ENCODE measurements at places on chromosomes 4 and X.
A peak's percentile ranks its signal among the peaks of the same experiment; 100 is the strongest.

DNA sequence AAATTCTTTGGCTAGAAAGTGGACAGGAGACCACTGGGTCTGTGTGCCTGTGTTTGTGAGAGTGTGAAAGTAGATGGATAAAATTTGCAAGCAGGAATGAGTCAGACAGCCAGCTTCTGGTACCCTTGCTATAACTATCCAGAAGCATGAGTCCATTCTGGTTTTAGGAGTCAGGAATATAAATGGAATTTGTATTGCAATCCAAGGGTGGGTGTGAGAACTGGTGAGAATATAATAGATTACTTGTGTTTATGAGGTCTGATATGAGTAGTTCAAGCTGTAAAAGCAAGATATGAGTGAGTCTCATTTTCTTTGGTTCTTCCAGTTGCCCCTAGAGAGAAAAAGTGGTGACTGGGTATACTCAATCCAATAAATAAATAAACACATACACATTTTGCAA lies 212.7 kb upstream of the TAPT1 start:
- DNase-seq: no peak

DNA sequence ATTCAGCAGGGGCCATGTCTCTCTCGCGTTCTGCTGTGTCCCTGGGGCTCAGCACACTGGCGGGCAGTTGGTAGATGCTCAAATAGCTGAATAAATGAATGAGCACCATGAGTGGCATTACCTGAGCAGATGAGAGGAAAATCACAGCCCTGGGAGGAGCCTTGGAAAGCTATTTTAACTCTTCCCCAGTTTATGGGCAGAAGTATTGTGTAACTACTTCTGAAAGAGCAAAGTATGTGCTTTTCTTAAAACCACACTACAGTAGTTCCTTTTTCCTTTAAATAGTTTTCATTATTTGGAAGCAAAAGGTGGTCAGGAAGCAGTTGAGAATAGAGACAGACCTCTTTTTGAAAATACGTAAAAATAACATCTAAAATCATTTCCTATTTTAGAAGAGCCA lies 3.0 kb upstream of the PLAC1 start:
- DNase-seq: no peak

GRCh38 chrX:15435836-15436619 lies 51.8 kb upstream of the VEGFD start:
- DNase-seq: peak; percentile 34

- DNase-seq: no peak
These were observed 52.1 kb downstream of the NPY5R start for GRCh38 chr4:163395758-163396157.

DNA sequence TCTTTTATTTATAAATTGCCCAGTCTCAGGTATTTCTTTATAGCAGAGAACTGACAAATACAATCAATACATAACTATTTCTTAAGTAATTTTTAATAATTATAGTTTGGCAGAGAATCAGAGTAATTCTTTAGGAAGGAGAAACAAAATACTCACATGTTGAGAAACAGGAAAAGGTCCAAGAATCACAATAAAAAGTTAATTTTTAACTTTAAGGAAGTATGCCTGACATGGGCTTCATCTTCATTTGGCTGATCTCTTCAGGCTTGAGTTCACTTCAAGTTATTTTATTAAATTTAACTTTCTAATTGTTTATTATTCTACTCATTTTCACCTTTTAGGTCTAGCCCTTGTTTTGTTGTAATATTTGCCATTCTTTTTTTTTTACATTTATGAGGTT lies 36.1 kb upstream of the RNF150 start:
- no peak for DNase-seq

DNA sequence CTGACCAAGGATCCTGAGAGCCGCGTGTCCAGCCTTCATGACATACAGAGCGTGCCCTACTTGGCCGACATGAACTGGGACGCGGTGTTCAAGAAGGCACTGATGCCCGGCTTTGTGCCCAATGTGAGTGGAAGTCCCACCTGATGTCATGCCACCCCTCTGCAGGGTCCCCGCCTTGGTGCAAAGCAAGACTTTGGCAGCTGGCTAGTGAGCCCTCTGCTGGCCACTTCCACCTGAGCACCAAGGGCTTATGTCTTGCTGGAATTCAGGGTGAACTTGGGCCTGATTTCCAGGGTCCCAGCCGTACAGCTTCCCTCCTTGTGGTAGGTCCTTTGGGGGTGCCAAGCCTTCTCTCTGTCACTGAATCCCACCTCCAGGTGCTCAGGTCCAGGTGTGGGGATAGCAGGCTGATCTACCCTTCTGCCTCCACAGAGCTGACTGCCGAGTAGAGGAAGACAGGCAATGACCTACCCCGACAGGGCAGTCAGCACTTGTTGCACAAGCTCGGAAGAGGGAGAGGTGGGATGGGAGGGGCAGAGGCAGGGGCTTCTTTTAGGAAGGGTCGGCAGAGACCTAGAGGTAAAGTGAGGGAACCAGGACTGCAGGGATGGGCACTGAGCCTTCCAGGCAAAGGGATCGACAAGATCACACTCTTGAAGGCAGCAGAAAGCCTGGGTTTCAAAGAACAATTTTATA lies 248.1 kb downstream of the EVC2 start:
- DNase-seq: no peak

DNA sequence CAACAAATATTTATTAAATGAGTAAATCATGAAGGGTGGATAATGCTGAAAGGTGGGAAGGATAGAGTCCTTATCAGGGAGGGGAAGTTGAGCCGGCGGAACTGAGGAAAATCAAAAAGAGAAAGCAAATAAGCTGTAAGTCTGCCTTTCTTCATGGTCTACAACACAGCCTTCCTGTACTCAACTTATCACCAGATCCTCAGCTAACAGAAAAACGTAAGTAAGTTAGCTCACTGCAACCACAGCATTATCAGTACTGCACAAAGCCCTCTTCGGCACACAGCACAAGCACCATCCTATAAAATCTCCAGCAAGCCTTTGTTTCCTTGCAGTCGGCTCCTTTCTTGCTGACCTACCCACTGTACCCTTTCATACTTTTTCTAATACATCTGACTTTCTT lies 70.3 kb downstream of the CRMP1 start:
- DNase-seq: no peak

GRCh38 chr4:13615161-13615560 lies 12.4 kb downstream of the BOD1L1 start:
- DNase-seq: no peak

- no peak for DNase-seq
These were observed 30.7 kb downstream of the MSN start for GRCh38 chrX:65697915-65698796.

GRCh38 chrX:40091691-40092421 lies 5.9 kb downstream of the BCOR start:
- DNase-seq: no peak

DNA sequence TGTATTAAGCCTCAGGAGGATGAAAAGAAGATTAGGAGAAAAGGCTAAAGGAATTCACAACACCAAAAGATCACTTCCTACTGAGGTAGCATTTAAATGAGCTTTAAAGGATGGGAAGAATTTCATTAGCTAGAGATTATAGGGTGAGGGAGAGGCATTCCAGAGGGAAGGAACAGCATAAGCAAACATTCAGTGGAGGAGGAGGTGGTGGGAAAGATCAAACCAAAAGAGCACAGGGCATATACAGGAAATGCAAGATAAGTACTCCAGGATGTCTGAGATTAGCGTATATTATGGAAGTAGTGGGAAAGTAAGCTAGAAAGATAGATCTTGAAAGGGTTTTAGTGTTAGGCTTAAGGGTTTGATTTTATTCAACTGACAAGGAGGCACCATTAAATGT lies 84.8 kb downstream of the COL4A6 start:
- no peak for DNase-seq

DNA sequence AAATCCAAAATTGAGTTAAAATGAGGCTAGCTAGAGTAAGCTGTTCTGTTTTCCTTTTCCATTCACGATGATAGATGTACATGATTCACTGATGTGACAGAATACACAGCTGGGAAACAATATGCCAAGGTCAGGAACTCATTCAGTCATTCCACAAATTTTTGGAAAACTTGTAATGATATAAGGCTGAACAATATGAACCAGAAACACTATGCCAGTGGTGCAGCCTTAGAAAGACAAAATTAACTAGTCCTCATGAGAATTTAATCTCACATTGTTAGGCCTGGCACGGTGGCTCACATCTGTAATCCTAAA lies 50.0 kb upstream of the NDST3 start:
- no peak for DNase-seq

- no peak for DNase-seq
These were observed 208.1 kb upstream of the ADGRL3 start for GRCh38 chr4:60992037-60992436.

DNA sequence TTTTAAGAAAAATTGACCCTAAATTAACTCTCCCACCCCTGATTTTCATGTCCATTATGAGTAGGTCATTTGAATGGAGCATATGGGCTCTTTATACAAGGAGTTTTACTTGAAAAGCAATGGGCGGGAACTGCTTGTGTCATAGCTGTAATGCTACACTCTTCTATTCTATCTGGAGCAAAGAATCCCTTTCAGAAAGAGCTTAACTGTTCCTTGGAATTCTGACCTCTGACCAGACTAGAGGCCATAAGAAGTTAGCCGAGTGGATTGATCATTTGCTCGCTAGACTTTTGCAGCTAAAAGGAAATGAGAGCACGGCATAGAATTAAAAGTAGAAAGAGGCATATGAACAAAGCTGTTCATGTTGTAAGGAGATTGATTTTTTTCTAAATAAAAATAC lies 79.1 kb downstream of the DOCK11 start:
- no peak for DNase-seq

DNA sequence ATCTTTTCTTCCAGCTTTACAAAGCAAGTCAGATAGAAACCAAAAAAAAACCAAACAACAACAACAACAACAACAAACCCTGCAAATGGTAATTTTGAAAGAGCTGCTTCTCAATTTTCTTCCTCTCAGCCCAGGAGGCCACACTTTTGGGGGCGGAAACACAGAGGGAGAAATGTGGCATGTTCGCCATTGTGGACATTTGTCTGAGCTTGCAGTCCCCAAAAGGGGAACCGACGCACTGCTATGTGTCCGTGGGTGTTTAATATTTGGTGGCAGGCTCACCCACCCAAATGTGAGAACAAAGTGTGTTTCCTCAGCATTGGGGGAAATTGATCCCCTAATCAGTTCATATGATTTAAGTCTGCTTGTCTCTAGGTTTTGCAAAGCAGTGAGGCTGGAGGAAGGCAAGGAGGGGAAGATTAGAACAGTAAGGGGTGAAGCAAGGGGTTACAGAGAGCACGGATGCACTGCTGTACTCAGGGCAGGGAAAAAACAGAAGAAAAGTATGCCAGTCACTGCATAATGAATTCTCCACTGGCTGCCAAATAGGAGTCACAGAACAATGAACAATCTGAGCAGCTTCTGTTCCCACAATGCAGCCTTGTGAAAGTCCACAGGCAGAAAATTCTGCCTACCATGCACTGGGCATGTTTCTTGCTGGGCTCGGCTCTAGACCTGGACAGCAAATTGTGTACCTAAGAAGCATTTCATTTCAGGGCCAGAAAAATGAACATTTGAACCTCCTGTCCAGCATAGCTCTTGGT lies 74.7 kb upstream of the GPM6B start:
- DNase-seq: no peak

GRCh38 chrX:46573892-46574773 lies 568 bp downstream of the CHST7 start:
- DNase-seq: no peak

DNA sequence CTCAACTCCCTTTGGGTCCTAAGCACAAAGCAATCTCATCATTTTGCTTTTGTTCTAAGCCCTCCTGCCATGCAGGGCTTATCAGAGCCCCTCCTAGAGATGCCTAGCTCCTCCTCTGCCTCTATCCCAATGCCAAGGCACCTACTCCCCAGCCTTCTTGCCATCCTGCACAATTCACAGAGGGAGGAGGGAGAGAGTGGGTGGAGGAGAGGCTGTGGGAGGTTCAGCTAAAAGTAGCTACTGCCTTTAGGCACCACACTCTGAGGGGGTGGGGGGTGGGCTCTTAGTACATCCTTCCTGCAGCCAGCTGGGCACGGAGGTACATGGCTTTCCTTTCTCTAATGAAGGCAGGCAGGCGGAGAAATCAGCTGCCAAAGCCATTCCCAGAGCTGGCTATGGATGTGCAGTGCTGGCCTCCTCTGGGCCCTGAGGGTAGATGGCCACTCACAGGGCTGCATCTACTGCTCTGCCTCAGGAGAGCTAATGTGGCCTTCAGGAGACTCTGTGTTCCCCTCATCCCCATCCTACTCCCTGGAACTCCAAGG lies 40.1 kb downstream of the ARHGEF9 start:
- DNase-seq: no peak

DNA sequence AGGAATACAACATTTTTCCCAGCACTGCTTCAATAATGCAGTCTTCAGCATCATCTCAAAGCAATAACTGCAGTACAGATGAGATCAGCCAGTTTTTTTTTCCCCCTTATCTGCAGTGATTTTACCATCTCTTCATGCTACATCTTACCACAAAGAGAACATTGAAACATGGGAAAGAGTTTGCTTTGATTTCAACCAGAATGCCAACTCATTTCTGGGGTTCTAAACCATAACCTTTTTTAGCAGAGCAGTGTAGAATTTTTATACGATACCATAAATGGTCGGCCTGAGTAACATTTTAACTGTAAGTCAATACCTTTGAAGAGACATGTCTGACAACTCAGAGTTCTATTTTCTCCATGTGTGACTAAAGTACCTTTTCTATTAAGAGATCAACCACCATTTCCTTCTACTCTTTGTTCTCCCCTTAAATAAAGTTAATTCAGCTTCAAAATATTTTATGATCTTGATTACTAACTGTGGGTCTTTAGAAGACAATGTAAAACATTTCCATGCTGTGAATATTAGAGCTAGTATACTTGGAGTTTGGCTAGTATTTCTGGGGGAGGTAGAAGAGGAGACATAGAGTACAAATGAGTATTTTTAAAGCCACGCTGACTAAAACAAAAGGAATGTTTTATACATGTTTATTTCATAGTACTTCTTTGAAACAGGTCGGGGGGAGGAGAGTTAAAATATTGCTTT lies 69.1 kb downstream of the TET2 start:
- DNase-seq: no peak

GRCh38 chr4:38695809-38696208 lies 31.8 kb downstream of the KLF3 start:
- DNase-seq: no peak

GRCh38 chrX:40543661-40544328 lies 37.0 kb upstream of the ATP6AP2 start:
- DNase-seq: no peak

GRCh38 chr4:184346682-184347081 lies 127.7 kb downstream of the IRF2 start:
- no peak for DNase-seq
